ENCODE measurements at places on chromosomes 7 and 10.
A peak's percentile ranks its signal among the peaks of the same experiment; 100 is the strongest.

GRCh38 chr10:15858861-15859281, 1.4 kb downstream of the MINDY3 start:
- DNase-seq: no peak

DNA sequence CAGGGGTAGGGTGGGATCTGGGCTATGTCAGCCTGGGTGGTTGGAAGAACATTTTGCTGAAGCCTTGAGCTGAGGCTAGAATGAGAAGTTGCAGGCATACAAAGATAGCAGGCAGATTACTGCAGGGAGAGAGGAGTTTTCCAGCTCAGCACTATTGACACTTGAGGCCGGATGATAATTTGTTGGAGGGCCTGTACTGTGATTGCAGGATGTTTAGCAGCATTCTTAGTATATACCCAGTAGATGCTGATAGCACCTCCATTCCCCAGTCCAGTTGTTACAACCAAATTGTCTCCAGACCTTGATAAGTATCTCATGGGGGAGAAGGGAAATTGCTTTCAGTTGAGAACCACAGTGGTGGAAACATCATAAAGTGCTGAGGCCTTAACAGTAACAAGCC, 158.6 kb upstream of the CHRM2 start:
- DNase-seq: no peak

DNA sequence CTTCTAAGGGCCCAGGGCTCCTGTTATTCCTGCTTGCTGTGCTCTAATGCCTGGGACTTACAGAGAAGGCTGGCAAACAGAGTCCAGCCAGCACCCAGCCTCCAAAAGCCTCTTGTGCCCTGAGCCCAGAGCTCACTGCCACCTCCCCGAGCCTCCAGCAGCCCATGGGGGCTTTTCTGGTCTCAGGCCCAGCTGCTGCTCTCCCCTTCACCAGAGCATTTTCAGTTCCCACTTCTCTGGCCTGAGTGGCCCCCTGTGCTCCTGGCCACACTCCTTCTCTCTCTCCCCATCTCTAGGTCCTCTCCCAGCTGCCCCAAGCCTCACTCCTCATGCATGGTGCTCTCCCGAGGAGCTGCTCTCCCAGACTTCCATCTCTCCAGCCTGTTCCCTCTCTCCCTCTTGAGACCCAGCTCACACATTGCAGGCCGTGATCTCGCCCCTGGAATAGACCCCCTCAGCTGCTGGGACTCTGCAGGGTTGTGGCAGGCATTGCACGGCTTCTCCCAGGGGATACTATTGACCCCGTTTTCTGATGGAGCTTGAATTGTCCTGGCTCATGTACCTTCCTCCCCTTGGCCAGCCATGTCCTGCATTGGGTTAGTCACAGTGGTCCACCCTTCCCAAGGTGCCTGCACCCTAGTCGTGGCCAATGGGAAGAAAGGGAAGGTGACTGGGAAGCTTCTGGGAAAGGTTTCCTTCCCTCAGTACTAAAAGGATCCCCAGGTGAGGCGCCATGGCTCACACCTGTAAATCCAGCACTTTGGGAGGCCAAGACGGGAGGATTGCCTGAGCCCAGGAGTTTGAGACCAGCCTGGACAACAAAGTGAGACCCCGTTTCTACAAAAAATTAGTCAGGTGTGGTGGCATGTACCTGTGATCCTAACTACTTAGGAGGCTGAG, 9.0 kb upstream of the RASSF4 start:
- DNase-seq: no peak

- DNase-seq: peak; percentile 59
Observed at GRCh38 chr10:75019370-75019769, 92.1 kb upstream of the SAMD8 start.

DNA sequence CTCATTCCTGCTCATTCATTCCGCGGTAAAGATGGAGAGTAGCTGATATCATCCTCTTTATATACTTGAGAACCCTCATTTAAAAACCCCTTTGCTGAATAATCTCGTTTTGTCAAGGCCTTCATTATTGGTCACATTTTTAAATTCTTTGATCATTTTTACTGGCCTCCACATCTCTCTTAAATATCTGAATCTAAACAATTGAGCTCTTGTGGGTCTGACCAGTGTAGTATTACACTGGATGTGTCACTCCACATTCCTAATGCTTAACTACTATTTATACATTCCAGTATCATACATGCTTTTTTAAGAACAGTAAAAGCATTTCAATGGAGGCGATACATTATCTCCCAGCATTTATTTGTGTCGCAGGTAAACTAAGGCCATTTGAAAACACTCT, 12.6 kb upstream of the PRPS1L1 start:
- DNase-seq: peak; percentile 83
